ENCODE measurements at places on chromosomes 4 and X.

DNA sequence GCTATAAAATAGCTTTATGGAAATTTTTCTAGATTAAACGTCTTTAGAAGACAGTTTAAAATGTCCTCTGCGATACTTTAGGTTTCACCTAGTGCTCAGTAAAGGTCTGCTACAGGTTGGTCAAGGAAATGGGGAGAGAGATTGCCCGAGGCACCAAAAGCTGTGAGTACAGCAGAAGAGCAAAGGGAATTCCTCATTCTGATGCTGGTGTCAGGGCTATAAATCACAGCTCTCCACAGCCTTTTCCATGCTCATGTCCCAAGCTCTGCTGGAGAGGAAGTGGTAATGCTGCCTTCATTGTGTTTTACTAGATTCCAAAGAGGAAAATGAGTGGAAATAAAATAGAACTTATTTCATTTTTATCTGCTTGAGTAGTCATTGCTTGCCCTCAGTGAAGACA lies 2060.4 kb downstream of the ARAP2 start:
- DNase-seq, result no peak

DNA sequence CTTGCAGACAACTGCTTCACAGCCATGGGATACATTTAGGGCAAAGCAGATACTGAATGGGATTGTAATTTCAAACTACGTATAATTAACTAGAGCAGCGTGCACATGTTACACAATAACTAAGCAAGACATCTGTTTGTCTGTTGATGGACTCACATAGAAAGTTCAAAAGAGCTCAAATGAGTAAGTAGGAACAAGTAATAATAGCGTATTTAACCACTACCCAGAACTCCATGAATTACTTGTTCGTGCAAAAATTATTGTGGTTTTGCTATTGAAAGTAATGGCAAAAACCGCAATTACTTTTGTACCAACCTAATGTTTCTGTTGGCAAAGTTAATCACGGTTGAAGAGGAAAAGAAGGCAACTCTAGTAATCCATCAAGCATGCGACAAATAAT lies 825.4 kb downstream of the PCDH18 start:
- no peak for DNase-seq

GRCh38 chr4:27148211-27148895 lies 287.7 kb downstream of the STIM2 start:
- no peak for DNase-seq

- DNase-seq, result peak; percentile 74
These were observed 23.8 kb upstream of the ARHGAP10 start for GRCh38 chr4:147707892-147708672.

DNA sequence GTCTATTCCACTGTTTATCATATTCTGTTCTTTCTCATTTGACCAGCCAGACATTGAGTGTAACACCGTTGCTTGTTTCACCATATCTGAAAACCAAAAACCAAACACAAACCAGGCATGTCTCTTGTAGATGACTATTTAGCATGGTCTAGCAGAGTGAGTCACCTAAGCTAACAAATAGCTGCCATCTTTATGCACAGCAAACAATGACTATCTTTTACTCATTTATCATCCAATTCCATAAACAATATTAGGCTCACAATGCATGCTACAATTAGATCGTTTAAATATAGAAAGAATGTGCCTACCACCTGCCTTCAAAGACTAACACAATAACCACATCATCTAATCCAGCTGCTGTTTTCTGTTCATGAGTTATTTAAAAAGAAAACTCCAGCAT lies 495.4 kb downstream of the PCDH19 start:
- DNase-seq, result no peak

- no peak for DNase-seq
These were observed 98.4 kb downstream of the ZNF827 start for GRCh38 chr4:145840162-145840768.

DNA sequence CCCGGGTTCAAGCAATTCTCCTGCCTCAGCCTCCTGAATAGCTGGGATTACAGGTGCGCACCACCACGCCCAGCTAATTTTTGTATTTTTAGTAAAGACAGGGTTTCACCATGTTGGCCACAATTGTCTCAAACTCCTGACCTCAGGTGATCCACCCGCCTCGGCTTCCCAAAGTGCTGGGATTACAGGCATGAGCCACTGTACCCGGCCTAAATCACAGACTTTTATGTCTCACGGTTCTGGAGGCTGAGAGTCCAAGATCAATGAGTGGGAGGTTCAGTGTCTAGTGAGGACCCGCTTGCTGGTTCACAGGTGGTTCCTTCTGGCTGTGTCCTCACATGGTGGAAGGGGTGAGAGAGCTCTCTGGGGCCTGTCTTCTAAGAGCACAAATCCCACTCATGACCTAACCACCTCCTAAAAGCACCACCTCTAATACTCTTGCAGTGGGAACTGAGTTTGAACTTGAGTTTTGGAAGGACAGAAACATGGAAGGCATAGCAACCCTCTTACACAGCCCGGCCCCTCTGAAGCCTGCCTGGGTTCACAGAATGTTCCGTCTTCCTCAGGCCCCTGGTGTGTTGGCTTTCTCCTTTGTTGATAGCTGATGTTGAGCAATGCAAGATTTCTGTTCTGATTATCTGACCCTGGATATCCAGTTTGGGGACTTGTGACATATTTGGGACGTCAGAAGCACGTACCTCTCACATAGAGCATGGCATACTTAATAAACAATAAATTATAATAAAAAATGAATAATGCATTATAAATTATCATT lies 1.9 kb upstream of the AKAP17A start:
- DNase-seq, result no peak

- no peak for DNase-seq
These were observed 222.6 kb downstream of the SPIN4 start for GRCh38 chrX:63128509-63128908.

- no peak for DNase-seq
These were observed 188.4 kb downstream of the SHROOM3 start for GRCh38 chr4:76623217-76624045.

DNA sequence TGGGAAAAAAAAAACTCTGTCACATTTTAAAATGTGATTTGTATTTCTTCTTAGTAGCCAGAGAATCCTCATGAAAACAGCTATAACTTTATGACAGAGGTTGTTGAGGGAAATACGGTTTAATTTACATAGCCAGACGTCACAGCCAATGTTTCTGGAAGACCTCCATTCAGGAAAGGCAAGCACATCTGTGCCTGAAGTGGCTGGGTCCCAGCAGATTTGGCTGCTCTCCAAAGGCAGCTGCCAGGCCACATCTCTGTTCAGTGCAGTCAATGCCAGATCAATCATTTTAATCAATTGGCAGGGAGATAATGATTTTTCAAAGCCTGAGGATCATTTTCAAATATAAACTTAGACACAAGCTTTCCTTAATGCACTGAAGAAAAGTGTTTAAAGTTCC lies 86.5 kb upstream of the ZIC3 start:
- DNase-seq, result no peak

GRCh38 chr4:101954975-101955678 lies 164.6 kb downstream of the BANK1 start:
- no peak for DNase-seq

DNA sequence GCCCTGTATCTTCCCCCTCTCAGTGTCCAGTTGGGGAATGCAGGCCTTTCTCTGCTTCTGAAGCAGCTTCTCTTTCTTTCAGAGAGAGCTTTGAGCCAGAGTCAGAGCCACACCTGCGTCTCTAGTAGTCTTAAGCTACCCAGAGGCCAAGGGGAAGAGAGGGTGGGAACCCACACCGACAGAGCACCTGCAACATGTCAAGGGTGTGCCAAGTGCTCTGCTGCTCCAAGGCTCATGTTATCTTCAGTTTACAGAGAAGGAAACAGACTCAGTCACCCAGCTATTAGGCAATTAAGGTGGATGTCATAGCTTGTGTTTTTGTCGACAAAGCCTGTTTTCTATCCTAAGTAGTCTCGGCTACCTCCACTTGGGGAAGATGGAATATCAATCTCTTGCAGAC lies 22.7 kb upstream of the RNF212 start:
- DNase-seq, result no peak

GRCh38 chr4:143375326-143376073 lies 38.8 kb downstream of the GAB1 start:
- DNase-seq, result peak; percentile 57

GRCh38 chr4:105092356-105092755 lies 54.3 kb upstream of the TET2 start:
- DNase-seq, result no peak

DNA sequence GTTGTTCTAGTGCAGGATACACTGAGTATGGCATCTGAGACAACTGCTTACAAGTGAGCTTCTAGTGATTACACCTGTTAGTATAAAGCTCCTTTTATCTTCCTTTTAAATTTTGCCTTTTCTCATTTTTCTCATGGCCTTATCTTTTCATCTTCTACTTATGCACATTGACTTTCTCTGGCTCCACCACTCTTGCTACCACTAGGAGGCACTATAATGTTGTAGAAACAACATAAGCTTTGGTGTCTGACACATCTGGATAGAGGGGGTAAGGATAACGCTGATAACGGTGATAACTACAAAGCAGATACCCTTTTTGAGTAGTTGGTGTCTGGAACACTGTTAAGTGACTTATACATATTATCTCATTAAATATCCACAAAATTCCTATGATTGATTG lies 187.4 kb upstream of the TEX13C start:
- peak; percentile 11 for DNase-seq

- no peak for DNase-seq
These were observed 107.2 kb downstream of the AKAP4 start for GRCh38 chrX:50093625-50094024.

- DNase-seq, result no peak
These were observed 9.7 kb upstream of the LSM6 start for GRCh38 chr4:146165840-146166239.

DNA sequence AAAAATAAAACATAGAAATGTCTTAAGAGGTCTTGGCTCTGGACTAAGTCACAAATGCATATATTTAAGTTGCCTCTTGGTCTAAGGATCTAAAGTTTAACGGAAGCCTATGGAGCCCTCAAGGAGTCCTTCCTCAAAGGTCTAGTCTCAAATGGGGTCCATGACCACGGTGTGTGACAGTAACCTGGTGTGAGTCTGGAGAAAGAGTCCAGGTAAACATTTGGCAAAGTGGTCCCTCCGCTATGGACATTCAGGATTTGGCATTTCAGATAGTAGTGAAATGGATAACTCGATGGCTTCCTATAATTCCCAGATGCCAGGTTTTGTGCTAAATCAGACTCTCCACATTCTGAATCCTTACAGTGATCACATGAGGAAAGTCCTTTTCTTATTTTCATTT lies 44.2 kb downstream of the RHOH start:
- no peak for DNase-seq

DNA sequence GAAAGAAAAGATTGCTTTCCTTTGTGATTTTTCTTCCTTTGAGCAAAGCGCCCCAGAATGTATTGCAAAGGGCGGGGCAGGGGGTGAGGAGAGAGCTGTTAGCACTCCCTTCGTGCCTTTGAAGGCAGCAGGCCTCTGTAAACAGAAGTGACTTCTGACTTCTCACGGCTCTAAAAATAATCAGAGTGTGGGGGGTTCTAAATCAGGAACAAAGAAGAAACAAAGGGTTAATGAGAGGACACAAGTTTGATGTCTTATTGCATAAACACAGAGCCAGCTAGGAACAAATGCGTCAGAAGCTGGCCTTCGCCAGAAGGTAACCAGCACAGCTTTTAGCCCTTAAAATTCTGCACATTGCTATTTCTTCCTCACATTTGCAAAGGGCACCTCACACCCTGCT lies 626.2 kb downstream of the MID1IP1 start:
- no peak for DNase-seq

GRCh38 chrX:74613370-74614092 lies 893 bp downstream of the RLIM start:
- DNase-seq, result peak; percentile 14

- no peak for DNase-seq
These were observed 1368.6 kb downstream of the FSTL5 start for GRCh38 chr4:160795216-160795615.

DNA sequence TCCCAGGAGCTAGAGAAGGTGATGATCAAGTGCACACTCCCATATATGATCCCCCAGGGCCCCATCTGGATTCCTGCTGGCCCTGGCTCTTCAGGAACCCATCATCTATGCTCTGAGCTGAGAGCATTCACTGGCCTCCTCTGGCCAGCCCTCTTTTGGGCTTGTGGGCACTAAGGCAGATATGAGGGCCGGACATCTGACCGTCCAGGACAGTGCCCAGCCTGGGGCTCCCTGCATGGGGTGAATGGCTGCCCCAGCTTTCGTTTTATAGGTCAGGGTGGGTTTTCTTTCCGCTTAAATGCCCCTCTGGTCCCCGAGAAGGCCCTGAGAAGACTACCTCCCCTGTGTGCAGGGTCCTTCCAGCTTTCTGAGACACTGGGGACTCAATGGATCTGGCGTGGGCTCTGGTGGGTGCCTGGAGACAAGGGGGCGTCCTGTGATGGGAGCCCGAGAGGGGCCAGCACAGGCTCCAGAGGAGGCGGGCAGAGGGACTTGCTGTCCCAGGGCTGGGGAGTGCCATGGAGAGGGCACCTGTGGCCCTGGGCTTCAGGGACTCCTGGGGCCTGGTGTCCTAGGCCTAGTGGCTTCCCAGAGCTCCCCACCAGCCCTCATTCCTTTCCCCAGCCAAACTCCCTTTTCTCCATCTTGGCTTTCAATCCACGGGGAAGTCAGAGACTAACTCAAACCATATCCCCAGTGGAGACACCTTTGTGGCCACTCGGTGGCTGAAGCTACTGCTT lies 39.5 kb upstream of the GRPEL1 start:
- DNase-seq, result no peak

- no peak for DNase-seq
These were observed 1.2 kb upstream of the N4BP2 start for GRCh38 chr4:40055511-40055862.

DNA sequence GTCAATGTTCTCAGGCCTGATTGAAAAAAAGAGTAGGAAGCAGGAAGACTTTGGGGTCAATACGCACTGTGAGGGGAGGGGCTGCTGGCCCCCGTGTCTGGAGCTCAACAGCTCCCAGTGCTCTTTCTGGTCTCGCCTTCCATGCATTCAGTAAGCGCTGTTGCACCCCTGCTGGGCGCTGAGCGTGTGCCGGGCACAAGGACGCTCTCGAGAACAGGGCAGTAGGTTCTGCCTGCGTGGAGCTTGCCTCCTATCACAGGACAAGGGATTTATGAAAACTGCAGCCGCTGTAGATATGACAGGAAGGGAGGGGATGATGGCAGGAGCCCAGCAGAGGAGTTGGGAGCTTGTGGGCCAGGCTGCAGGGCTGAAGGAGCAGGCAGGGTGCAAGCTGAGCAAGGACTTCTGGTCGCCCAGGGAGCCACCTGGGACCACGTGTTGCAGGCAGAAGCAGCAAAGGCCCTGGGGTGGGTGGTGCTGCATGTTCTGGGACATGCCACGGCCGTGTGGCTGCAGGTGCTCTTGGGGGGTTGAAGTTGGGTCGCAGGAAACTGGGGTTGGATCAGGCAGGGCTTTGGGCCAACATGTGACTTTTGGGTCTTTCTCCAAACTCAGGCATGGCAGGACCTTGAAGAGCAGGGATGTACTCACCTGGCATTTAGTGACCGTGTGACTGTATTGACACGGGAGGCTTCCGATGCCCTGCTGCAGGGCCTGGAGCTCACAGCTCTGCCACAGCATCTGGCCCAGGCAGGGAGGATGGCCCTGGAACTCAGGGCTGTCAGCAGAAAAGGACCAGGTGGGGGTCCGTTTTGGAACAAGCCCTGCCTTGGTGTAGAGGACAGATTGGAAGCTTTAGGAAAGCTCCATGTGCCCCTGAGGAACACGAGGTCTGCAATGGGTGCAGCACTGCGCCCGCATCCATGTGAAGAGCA lies 97.9 kb downstream of the CPZ start:
- DNase-seq, result no peak

- DNase-seq, result no peak
These were observed 54.3 kb downstream of the TSC22D3 start for GRCh38 chrX:107721318-107721717.
